Activated T-cell treated with anti-CD3 and anti-CD28 coated beads, Interleukin-2, amount 50 U/mL, for 72 hours (primary cell): ENCODE measurements at places on chromosomes 4 and X. TPM values are rescaled to one million over a fixed set of nuclear protein-coding genes. Genes with fewer than 3 reads are reported as not detected.

The TKTL1 gene
- 0.65 TPM for total RNA-seq

The ETDA gene
- total RNA-seq: not detected

The SYTL4 gene
- total RNA-seq: not detected

The SCARB2 gene
- 5.1 TPM for total RNA-seq

The MGAT4D gene
- not detected for total RNA-seq

The FATE1 gene
- total RNA-seq: not detected

The H2BW2 gene
- total RNA-seq: not detected

DNA sequence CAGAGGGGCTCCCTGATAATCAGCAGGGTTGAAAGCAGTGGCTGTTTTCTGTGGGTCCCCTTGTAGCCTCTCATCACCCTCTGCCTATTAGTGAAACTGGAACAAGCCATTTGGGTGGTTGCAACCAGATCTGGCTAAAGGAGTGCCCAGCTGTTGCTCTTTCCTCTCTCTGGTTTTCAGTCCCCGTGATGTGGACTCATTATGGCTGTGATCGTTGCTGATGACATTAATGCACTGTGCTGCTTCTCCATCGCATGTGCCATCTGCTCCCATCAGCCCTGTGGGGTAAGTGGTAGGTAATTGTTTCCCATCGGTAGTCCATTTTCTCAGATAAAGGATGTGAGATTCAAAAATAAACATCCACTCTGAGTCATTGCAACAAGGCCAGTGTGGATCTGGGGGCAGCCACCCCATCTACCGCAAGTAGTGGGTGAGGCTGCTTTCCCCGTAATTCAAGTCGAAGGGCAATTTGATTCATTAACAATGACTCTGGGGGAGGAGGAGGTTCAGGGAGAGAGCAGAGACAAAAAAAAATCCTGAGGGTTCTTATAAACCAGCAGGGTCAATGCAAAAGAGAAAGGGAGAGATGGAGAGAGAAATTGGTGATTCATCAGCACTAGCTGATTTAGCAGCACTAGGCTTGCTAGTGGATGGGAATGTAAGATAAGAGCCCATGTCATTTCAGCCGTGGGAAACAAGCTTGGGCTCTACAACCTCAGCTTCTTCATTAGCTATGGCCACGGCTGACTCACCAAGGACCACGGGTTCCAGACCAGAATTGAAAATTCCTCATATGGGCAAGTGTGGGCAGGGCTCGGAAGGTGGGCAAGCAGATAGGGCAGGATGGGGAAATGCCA, 357.8 kb downstream of the MID1IP1 start:
- H3K36me3 ChIP-seq: no peaks in the 10 kb centered on the region
- peaks cover 45% of the 10 kb centered on the region for H3K4me1 ChIP-seq

DNA sequence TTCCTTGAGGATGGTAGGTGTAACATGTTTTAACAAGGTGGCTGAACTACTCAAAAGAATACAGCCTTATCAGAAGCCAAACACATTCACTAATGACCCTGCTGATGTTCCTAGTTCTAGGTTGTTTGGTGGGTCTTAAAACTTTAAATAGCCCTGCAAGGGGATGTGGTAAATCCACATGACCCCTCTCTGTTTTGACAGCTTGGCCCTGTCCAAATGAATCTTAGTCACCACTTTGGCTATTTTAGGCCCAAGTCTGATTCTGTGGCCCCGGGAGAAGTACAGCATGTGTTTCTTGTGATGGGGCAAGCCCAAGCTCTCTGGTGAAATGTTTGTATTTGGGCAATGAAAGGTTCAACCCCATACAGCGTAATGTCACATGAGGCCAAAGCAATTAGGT, 54.5 kb upstream of the GPR34 start:
- H3K27me3 ChIP-seq: no peaks in the 10 kb centered on the region
- H3K36me3 ChIP-seq: no peaks in the 10 kb centered on the region
- H3K27ac ChIP-seq: peak overlapping the region; percentile 33
- H3K4me1 ChIP-seq: no peaks in the 10 kb centered on the region

DNA sequence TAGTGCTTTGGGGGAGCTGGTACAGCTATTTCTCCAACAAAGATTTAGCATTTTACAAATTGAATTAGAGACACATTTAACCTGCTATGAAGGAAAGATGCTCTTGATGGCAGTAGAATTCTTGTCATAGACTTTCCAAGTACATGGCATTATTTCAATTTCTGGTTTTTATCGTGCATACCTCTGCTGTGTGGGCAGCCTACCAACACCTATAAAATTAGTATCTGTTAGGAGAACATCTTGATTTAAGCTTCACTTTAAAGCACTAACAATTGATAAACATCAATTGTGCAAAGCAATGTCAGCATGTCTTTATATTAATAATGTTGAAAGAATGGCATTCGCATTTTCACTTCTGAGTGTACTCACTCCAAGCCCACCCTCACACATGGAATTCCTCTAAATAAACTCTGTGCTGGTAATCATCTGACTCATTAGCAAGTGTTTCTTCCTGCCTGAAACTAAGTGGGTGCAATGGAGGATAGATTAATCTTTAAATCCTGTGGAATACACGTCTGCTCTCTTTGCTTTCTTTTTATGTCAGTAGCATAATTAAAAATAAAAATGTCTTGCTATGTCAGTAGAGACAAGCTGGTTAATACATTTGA, 279.8 kb upstream of the MAGEB18 start:
- H3K4me3 ChIP-seq: no peak overlapping the region
- H3K27ac ChIP-seq: no peak overlapping the region
- no peaks in the 10 kb centered on the region for H3K36me3 ChIP-seq
- no peaks in the 10 kb centered on the region for H3K27me3 ChIP-seq

- H3K4me1 ChIP-seq: no peaks in the 10 kb centered on the region
- peaks cover 2% of the 10 kb centered on the region for H3K36me3 ChIP-seq
- no peak overlapping the region for H3K27ac ChIP-seq
- no peak overlapping the region for H3K4me3 ChIP-seq
These were observed 5.1 kb downstream of the HS6ST2 start for GRCh38 chrX:132953354-132953753.

DNA sequence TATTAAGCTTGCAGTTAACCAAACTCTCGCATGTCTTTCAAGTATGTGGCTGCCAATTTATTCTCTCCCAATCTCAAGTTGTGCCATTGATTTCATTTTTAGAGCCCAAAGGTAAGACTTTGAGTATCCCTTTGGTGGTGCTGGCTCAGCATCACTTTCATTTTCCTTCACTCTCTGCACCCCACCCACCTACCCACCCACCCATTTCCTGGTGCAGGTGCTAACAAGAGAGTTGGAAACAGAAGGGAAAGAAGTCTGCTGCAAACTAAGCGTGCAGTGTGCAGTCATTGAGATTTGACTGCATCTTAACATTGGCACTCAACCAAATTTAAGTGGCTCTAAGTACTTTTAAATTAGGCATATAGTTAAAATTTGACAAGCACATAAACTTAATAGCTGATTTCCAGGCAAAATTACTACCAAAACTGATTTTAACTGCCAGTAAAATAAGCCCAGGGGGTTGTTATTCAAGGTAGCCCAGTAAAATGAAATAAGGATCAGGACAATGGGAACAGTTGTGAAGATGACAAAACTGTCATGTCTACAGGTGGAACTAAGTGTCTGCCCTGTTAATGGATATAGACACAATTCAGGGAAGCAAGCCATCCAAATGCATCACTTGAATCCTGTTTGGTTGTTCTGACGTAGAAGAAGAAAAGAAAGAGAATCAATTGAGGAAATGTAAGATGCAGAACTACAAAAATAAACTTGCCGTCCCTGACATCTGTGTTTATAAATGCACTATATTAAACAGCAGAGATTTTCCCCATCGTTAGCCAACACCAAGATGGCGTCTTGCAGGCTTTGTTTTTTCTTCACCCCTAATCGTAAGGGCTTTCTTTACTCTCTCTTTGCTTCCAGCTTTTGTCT, 184.2 kb downstream of the KDR start:
- DNase-seq: no peak
- peak overlapping the region; percentile 81 for H3K4me3 ChIP-seq
- no peaks in the 10 kb centered on the region for H3K27me3 ChIP-seq
- H3K4me1 ChIP-seq: peaks cover 59% of the 10 kb centered on the region
- H3K27ac ChIP-seq: no peak overlapping the region
- no peaks in the 10 kb centered on the region for H3K36me3 ChIP-seq
